ENCODE measurements at places on chromosomes 12 and 14.

GRCh38 chr12:130595566-130595965, 120.5 kb downstream of the RIMBP2 start:
- no peak for DNase-seq

- DNase-seq = no peak
Measured at GRCh38 chr12:68131867-68132414, 27.6 kb downstream of the IFNG start.

DNA sequence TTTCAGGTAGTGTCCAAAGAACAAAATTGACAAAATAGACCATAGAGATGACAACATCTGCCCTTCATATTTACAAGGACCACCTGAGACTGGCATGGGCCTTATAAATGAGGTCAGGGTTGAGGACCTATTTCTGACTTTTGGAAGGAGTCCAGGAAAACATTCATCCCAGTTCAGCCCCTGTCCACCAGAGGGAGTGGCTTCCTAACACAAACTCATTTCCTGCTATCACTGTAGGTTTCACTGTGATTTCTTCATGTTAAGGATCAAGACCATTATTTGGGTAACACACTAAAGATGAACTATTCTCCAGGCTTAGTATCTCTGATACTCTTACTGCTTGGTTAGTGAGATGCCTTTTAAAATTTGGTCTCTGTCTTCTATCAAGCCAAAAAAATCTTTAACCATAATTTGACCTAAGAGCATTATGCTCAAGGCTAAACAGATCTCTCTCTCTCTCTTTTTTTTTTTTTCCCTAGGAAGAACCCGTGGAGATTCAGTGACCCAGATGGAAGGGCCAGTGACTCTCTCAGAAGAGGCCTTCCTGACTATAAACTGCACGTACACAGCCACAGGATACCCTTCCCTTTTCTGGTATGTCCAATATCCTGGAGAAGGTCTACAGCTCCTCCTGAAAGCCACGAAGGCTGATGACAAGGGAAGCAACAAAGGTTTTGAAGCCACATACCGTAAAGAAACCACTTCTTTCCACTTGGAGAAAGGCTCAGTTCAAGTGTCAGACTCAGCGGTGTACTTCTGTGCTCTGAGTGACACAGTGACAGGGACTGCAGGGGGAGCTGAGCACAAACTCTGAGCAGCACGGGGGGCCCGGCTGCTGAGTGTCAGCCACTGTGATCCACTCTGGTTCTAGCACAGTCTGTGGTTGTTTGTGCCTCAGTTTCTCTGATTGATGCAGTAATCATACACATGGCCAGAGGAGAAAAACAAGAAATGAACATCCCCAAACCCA, 267.6 kb upstream of the OR4E1 start:
- DNase-seq = peak; percentile 69

DNA sequence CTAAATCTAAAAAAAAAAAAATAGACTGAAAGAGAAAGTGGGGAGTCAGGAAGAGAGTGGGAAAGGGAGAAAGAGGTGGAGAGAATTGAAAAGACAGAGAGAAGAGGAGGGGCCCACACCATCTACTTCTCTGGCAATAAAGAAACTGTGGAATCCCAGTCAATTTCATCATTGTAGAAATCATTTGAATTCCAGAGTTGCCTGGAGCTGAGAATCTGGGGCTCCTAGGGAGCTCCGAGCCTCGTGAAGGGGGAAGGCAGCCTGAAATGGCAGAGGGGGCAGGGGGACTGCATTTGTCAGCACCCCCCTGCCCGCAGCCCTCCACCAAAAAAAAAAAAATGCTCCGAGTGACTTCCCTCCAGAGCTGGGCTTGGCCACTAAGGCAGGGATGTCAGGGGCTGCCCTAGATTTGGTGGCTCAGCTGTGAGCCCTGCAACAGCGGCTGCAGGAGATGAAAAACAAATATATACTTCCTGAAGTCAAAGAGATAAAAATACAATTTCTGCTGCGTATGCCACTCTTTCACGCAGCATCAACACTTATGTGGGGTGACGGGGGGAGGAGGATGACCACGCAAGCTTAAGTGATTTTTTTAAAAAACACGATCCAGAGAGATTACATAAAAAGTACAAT, 80.5 kb downstream of the BCL11B start:
- peak; percentile 78 for DNase-seq

DNA sequence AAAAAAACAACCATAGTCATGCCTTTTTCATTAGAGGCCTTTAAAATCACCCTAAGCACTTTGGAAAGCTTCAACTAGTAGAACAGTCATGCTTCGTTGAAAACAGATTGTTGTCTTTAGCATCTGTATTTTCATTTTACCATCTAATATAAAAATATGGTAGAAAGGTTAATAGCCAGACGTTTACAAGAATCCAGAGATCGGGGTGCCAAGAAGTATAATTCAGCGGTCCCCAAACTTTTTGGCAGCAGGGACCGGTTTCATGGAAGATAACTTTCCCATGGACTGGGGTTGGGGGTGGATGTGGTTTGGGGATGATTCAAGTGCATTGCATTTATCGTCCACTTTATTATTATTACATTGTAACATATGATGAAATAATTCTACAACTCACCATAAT, 138.4 kb downstream of the GLT1D1 start:
- no peak for DNase-seq

DNA sequence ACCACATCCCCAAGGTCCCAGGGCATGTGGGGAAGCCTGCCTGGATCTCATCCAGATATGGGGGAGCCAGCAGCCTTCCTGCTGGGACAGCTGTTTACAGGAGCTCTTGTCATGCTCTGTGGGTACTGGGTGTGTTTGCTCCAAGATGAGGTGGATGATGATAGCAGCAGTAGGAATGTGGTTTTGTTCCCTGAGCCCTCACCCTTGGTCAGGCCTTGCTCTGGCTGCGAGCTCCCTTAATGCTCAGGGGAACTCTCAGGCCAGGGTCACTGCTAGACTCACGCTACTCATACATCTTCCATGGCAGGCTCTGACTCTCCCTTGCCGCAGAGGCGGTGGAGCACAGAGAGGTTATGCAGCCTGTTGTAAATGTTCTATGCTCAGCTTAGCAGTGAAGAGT, 990.3 kb downstream of the AACS start:
- no peak for DNase-seq
